ENCODE measurements at places on chromosomes 7 and 10.

DNA sequence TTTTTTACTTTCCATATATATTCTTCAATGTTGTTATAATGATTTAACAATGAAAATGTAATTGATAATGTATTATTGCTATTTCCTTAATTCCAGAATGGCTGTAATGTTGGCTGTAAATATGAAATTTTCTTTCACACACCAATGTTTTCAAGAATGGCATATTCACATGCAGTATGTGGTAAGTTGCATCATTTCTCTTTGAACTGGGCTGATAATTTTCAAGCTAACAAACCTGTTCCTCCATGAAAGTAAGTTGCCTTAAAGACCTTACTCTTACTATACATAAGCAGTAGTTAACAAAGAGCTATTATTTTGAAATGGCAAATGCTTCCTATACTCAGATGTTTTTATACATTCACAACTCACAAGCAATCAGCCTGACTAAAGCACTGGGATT lies 154.5 kb downstream of the TMEM168 start:
- DNase-seq = no peak

- DNase-seq = no peak
Observed at GRCh38 chr7:39594988-39595620, 28.3 kb upstream of the RALA start.

DNA sequence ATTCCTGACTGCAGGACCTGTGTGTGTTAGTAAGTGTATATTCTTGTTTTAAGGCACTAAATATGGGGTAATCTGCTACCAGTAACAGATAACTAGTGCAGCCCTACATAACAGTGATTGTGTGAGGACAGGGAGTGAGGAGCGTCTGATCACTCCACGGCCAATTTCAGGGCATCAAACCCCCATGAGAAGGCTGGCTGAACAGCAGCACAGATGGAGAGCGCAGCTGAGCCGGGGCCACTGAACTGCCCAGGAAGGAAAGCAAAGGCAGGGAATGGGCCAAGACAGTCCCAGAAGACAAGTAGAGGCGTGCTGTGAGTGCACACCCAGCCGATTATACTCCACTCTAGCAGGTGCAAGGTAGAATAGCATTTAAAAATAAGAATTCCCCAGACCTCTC lies 157.1 kb upstream of the CHST15 start:
- peak; percentile 86 for DNase-seq

GRCh38 chr7:115009139-115009538 lies 87.2 kb downstream of the MDFIC start:
- no peak for DNase-seq

- no peak for DNase-seq
Observed at GRCh38 chr10:10782603-10783002, 235.1 kb upstream of the CELF2 start.

- no peak for DNase-seq
Observed at GRCh38 chr7:129559564-129559963, 52.0 kb upstream of the NRF1 start.

DNA sequence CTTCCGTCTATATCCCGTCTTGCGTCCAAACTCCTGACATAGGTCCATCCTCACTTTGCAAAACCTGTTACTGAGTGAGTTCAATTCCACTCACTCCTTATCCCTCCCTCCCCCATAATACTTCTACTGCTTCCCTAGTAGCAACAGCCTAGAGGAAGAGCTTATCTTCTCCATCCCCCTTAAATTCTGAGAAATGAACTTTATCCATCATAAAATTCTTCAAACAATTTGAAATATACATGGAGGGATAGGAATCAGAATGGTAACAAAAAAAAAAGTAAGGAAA lies 27.6 kb downstream of the SEMA3C start:
- no peak for DNase-seq

GRCh38 chr7:121505021-121505420 lies 108.9 kb upstream of the FAM3C start:
- no peak for DNase-seq

DNA sequence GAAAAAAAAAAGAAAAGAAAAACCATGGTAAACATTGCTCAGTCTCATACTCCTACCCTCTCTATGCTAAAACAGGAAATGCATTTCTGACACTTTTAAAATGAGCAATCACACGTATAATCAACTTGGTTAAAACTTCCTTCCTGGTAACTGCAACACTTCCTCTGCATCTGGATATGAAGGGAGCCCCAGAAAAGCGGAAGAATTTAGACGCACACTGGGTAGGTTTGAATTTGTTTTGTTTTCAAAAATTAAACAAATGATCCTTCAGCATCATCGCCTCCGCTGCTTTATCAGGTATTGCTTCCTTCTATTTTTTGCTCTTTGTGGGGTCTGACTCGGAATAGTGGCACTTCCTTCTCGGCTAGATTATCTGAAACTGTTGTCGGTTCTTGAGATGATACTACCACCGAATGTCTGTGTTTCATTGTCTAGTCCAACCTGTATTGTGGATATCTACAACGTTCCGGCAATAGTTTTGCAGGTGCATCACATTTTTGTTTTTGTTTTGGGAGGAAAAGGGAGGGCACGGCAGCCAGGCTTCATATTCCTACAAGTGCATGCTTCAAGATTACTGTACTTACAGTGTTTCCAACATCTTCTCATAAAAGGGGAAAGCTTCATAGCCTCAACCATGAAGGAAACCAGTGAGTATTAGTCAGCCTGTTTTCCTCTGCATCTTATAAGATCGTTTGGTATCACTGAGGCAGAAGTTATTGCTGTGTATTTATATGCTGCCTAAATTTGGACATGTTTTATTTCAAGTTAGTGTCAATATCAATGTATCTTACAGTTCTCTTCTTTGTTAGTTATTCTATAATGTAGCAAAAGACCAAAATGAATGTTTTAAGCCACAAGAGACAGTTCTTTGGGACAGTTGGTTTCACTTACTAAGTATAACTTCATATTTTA lies at the start of gene PIK3CG:
Gene PIK3CG, plus strand, starts transcription at position 153 of the 912 bp plus-strand sequence. CDS start 2,280 bp downstream, outside the sequence.
- no peak for DNase-seq
